ENCODE measurements at places on chromosomes 1 and 21.

DNA sequence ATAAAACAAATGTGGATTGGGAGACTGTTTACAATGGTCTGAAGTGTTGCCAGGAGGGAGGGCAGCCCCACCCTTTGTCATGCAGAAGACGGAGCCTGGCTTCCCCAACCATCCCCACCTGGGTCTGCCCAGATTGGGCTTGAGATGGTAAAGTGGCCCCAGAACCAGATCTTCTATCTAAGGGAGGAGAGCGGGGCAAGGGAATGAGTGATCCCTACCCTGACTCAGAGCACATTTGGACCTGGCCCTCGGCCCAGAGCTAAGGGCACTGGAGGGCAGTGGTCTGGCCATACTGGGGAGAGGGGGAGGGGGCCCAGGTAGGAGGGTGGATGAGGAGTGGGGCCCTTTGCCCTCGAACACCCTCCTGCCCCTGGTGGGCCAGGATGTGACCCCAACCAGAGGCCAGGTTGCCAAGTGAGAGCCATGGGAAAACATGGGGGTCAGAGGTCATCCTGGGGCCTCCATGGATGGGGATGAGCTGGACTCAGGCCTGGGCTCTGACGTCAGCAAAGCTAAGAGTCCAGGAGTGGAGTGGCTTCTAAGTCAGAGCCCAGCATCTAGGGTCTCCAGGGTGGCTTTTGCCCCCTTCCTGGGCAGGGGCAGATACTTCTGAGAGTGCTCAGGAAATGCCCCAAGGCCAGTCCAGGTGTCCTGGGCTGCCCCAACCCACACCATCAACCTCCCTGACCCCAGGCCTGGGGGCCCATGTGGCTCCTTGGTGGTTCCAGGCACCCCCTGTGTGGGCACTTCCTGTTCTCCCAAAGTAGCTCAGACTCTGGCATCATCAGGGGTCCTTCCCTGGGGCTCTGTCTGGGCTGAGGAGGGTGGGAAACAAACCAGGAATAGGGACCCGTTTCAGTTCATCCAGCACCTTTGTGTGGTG is 1.6 kb upstream of the LEFTY1 start:
- no peak for DNase-seq

DNA sequence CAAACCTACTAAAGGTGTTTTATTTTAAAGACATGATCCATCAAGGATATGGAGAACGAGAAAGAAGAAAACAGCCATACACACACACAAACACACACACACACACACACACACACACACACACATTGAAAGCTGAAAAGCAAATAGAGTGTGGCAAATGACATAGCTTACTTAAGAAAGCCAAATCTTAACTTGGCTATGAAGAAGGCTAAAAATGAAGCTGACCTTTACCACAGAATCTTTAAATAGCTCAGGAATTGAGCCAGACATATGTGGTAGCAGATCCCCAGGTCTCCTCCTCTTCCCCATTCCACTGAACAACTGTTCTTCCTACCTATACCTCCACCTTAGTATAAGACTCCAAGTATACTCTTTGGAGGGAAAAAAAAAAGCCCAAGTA is 185.6 kb downstream of the CLEC20A start:
- no peak for DNase-seq

DNA sequence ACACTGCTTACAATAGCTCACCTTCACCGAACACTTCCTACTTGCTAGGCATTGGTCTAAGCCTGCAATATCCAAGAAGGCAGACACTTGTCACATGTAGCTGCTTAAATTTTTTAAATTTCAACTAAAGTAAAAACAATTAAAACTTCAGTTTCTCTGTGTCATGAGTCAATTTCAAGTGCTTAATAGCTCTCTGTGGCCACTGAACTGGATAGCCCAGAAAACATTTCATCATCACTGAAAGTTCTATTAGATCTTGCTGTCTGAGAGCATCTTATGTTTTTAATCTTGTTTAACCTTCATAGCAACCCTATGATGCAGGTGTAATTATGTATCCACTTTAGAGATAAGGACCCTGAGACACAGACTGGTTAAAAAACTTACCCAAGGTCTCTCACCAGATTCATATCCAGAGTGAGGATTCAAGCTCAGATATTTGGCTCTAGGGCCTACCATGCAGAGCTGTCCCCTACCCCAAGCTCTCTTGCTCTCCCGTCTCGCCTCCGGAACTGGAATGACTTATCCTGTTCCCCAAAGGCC is 2.6 kb upstream of the FCRL6 start:
- DNase-seq: no peak

- DNase-seq: peak; percentile 49
These were observed at the start of gene CDK18 for GRCh38 chr1:205504311-205505075. Gene CDK18, plus strand, starts transcription at chr1:205504669. Its CDS starts 18,499 bp downstream, at chr1:205523168.

DNA sequence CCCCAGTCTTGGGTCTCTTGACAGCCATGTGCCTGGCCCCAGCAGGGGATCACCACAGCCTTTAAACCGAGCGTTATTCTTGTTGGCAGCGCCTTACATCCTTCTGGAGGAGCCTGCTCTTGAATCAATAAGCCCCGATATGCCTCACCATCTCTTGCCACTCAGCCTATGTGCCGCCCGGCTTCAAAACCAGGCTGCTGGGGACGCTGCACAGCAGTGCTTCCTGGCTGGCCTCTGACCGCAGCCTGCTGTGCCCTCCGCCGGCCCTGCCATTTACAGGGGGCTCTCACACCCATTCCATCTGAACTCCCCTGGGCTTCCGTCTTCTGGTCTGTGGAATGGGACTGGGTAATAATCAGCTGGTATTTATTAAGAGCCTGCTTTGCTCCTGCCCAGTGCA is 3.0 kb upstream of the PEX10 start:
- DNase-seq: no peak

DNA sequence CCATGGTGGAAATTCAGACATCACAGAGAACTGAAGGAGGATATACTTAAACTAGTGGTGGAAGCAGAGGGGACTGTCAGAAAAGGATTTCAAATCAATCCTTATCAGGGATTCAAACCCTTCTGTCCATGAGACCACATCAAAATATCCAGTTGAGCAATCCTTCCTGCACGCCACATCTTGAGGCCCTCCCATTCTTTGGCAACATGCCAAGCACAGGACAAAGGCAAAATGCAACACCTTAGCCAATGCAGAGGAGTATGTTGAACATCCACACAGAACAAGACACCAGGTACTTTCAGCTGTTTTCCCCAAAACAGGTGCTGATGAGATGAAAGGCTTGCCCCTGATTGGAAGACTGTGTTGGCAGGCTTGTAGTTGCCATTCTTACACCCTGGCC is 81.8 kb upstream of the PLXNA2 start:
- no peak for DNase-seq

GRCh38 chr1:205537386-205538018 is 33.0 kb downstream of the CDK18 start:
- DNase-seq: no peak

DNA sequence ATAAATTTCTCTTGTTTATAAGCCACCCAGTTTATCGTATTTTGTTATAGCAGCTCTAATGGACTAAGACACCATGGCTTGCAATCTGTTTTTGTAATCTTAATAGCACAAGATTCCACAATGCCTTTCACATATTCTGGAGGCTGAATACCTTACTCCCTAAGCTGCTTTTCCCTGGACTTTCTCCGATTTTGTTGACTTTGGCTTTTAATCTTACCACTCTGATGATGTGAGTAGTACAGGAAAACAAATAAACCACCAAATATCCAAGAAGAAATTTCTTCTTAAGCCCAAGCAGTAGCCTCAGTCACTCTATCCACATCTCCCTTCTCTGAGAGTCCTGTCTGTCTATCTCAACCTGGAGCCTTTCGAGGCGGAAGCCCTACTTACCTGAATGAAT is 838.6 kb downstream of the LTN1 start:
- no peak for DNase-seq
